ENCODE measurements at places on chromosomes 6 and 20.

DNA sequence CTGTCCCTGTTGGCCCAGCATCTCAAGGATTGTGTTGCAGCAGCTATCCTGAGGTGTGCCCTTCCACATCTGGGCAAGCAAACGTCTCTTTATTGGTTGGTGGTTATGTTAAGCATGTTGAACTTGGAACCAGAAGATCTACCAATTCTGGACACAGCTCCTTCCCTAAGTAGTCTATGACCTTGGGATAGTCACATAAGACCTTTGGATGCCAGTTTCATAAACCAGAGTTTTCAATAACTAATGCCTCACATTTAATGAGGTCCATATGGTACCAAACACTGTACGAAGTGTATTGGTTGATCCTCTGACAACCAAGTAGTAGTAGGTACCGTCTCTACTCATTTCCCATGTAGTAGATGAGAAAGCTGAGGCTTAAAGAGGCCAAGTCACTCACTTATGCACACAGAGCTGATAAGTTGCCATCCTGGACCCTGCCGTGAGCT lies 3.7 kb downstream of the CYP24A1 start:
- no peak overlapping the region for H3K4me3 ChIP-seq
- no peaks in the 10 kb centered on the region for H3K4me1 ChIP-seq
- no peaks in the 10 kb centered on the region for H3K36me3 ChIP-seq
- no peak for DNase-seq
- peaks cover 4% of the 10 kb centered on the region for H3K27me3 ChIP-seq

GRCh38 chr6:170346649-170347048 lies 40.1 kb downstream of the FAM120B start:
- no peaks in the 10 kb centered on the region for H3K36me3 ChIP-seq
- H3K27ac ChIP-seq, result no peak overlapping the region
- no peak overlapping the region for H3K4me3 ChIP-seq
- no peaks in the 10 kb centered on the region for H3K4me1 ChIP-seq
- H3K27me3 ChIP-seq, result no peaks in the 10 kb centered on the region

- H3K27me3 ChIP-seq, result no peaks in the 10 kb centered on the region
- no peaks in the 10 kb centered on the region for H3K36me3 ChIP-seq
- no peak overlapping the region for H3K27ac ChIP-seq
- DNase-seq, result no peak
- no peak overlapping the region for H3K4me3 ChIP-seq
- no peaks in the 10 kb centered on the region for H3K4me1 ChIP-seq
These were observed 366.5 kb downstream of the QKI start for GRCh38 chr6:163780994-163781393.

DNA sequence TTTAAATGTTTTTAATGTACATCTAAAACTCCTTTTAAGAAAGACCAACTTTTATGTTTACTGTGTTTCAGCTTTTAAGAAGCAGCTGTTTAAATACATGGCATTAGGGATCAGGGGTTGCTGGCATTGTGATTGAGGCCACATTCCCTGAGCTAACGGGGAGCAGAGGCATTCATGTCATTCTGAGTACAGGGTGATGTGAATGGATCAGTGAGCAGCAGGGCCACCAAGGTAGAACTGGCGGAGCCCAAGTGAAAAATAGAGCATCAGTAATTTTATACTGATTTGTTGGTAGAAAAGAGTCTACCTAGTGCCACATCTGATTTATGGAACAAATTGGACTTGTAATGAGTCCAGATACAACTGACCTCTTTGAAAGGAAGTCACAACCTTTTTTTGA lies 467.3 kb downstream of the ADGRB3 start:
- H3K4me3 ChIP-seq, result no peak overlapping the region
- no peak for DNase-seq
- no peaks in the 10 kb centered on the region for H3K36me3 ChIP-seq
- no peaks in the 10 kb centered on the region for H3K4me1 ChIP-seq
- H3K27me3 ChIP-seq, result no peaks in the 10 kb centered on the region
